ENCODE measurements at places on chromosomes 11 and 22.

DNA sequence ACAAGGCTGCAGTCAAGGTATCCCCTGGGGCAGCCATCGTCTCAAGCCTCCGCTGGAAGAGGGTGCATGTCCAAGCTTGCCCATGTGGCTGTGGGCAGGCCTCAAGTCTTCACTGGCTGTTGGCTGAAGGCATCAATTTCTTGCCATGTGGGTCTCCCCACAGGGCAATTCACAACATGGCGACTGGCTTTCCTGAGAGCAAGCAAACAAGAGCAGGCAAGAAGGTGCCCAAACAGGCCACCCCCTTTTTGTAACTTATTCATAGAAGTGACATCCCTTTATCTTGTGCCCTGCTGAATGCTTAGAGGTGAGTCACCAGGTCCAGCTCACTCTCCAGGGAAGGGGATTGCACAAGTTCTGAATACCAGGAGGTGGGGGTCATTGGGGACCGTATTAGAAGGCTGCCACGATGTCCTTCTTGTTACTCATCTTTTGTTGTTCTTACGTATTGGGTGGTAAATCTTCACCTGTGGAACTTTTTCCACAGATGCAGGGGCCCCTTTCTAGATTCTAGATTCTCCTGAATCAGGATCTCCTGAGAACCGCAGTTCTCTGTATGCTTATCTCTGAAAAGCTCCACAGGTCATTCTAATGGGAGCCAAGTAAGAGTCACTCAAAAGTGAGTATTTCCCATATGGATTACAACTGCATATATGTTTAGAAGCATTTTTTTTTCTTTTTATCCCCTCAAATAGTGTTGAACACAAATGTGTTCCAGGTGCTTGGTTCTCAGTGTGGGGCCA, 44.2 kb upstream of the MICAL2 start:
- DNase-seq = no peak

DNA sequence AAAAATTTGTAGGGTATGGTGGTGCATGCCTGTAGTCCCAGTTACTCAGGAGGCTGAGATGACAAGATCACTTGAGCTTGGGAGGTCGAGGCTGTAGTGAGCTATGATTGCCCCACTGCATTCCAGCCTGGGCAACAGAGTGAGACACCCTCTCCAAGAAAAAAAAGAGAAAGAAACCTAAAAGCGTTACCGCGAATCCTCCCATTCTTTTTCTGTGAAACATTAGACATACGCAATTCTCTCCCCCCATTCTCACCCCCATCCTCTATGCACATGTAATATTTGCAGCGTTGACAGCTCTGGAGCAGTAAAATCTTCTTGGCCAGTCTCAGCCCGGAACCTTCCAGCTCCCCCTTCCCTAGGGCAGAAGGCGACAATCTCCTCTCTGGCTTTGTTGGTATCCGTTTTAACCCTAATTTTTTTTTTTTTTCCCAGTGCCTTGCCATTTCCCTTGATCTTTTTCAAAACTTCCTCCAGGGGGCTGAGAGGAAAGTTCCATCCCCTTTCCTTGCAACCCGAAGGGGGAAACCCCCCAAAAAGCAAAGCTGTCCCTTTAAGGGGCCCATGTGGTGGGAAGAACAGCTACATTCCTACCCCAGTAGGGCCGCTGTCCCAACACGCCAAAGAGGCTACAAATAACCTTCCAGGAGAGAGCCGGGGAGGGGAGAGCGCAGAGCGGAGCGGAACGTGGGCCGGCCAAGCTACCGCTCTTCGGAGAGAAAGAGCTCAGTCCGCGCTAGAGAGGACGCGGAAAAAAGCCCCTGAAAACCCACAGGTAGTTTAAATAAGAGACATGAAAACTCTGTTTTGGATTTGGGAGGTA, 1.9 kb downstream of the LRP4 start:
- DNase-seq = peak; percentile 13

GRCh38 chr11:60261014-60261413, 18.1 kb upstream of the MS4A4E start:
- no peak for DNase-seq

GRCh38 chr11:12390687-12391110, 13.3 kb downstream of the PARVA start:
- no peak for DNase-seq

DNA sequence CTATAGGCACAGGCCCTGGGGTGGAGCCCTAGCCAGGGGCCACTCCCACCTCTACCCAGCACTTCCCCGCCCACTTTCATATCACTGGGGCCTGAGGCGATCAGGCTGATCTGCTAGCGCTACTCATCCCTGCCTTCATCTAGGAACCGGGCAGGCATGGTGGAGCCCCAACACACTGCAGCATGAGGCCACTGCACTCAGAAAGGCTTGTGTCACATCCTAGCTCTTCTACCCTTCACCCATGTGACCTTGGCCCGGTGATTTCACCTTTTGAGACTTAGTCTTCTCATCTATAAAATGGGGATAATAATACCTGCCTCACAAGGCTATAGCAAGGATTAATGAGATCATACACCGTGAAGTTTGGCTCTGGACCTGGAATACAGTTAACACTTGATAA, 18.1 kb upstream of the GDPD5 start:
- DNase-seq = no peak

DNA sequence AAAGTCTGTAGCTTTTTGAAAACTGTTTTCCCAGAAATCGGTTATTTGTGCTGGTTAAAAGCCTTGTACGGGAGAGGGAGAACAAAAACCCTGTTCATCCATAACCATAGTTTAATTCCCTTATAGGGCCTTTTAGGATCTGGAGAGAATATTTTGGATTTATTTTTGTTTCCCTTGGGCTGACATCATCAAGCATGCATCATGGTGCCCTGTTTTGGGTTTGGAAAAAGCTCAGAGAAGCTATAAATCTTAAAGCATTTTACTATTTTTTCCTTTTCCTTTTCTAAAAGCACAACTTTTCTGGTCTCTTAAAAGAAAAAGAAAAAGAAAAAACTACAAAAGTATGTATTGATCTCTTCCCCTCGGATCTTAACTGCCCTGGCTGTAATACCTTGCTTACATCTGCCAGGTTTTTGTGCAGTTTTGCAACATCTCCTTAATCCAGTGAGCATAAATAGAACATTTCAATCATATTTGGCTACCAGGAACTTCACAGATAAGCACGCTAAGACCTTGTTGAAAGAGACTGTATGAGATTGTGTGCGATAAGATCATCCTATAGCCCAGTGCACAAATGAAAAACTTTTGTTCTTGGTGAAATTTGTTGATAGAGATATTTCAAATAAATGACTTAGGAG, 88.0 kb downstream of the ZBTB16 start:
- DNase-seq = no peak

GRCh38 chr11:88183233-88183632, 8.0 kb upstream of the RAB38 start:
- no peak for DNase-seq

GRCh38 chr11:47247502-47247901, 1.1 kb downstream of the ACP2 start:
- no peak for DNase-seq

GRCh38 chr11:44889266-44889665, 61.4 kb downstream of the TP53I11 start:
- no peak for DNase-seq

DNA sequence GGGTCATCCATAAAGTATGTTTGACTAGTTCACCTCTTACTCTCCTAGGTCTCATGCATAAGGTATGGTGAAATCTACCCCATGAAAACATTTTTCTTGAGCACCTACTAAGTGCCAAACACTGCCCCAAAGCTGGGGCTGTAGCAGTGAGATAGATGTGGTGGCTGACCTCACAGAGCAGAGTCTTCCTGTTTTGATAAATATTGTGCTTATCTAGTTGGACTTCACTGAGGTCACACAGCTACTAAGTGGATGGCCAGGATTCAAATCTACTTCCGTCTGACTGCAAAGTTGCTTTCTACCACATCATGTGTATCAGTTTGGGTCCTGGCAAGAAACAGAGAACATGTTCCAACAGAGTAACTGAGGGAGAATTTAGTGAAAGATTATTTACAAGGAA, 6.4 kb upstream of the HTATIP2 start:
- DNase-seq = no peak

DNA sequence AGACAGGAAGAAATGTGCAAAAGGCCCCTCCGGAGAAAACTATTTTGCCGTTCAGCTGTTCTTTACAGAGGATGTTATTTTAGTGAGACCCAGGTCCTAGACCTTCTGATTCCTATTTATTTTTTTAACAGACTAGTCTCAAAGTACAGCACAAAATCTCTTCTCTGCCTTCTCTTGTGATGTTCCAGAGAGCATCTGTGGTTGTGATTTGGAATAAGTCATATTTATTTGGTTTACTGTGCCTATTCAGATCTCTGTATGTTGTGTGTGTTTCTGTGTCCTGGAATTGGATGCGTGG, 20.1 kb downstream of the LHFPL7 start:
- DNase-seq = no peak

- DNase-seq = no peak
These were observed 25.1 kb upstream of the PAMR1 start for GRCh38 chr11:35550374-35551036.

- DNase-seq = no peak
These were observed 280.7 kb downstream of the BRD1 start for GRCh38 chr22:49546811-49547585.

DNA sequence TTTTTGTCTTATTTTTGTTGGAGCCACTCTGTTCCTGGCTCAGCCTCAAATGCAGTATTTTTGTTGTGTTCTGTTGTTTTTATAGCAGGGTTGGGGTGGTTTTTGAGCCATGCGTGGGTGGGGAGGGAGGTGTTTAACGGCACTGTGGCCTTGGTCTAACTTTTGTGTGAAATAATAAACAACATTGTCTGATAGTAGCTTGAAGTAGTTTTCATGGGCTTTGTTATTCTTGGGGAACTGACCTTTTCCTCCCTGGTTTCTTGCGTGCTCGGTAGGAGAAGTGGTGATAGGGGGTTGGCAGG, 6.0 kb upstream of the MCM5 start:
- no peak for DNase-seq

DNA sequence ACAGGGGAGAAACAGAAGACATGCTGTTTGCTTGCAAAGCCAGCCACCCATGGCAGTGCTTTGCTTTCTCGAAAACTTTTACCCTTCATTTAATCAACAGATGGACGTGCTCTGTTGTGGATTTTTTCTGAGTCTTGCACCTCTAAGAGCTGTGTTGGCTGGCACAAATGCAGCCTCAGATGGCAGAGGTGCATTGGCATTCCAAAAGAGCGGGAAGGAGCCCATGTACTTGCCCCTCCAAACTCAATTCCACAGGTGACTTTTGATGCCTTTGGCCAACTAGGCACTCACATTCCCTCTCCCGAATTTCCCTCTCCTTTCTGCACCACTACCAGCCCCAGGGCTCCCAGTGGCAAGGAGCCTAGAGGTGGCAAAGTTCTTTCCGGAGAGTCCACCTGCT, 1.2 kb downstream of the KIRREL3 start:
- no peak for DNase-seq

GRCh38 chr11:81673001-81673400, 1060.7 kb downstream of the FAM181B start:
- DNase-seq = no peak

DNA sequence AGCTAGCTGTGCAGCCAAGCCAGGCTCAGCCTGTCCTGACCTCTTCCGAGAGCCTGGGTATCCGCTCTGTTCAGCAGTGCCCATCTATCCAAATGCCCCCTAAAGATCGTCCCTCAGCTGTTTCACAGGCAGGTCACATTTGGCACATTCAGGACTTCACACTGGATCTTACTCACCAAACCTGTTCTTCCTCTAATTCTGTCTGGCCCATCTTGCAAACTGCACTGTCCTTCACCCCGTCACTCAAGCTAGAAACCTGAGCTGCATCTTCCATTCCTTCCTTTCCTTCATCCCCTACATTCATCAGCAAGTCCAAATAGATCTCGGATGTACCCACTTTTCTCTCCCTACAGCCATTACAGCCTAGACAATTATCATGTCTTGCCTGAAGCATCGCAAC, 60.7 kb upstream of the CSNK2A3 start:
- no peak for DNase-seq

- DNase-seq = no peak
These were observed 7.6 kb downstream of the BCO2 start for GRCh38 chr11:112182867-112183266.

DNA sequence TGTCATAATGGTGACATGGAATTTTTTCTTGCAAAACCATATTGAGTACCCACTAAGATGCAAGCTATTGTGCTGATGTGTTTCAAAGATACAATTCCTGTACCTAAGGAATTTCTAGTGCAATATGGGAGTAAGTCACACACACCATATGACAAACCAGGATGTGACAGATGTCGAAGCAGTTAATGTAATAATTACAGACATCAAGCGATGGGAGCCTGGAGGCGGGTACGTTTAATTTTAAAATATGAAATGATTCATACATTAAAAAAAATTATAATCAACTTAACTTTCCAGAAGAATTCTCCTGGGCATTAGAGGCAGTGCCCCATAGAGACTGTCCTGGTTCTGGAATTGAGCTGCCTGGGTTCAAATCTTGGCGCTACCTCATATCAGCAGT, 6.0 kb downstream of the SYCE3 start:
- no peak for DNase-seq

DNA sequence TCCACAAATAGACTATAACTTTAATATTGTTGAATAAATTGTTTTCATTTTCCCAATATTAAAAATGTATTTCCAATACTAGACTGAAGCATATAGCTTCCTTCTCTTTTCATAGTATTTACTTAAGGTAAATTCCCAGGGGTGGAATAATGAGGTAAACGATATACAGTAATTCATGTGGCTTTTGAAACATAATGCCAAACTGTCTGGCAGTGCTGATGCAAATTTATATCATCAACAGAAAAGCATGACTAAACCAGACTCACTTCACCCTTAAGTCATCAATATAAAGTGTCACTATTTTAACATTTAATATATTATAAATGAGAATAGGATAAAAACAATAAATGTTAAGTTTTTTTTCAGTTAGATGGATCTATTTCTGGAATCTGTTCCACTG, 13.6 kb downstream of the C2CD3 start:
- DNase-seq = no peak

- DNase-seq = peak; percentile 66
These were observed 114.7 kb downstream of the CRYBB2 start for GRCh38 chr22:25334162-25334490.

DNA sequence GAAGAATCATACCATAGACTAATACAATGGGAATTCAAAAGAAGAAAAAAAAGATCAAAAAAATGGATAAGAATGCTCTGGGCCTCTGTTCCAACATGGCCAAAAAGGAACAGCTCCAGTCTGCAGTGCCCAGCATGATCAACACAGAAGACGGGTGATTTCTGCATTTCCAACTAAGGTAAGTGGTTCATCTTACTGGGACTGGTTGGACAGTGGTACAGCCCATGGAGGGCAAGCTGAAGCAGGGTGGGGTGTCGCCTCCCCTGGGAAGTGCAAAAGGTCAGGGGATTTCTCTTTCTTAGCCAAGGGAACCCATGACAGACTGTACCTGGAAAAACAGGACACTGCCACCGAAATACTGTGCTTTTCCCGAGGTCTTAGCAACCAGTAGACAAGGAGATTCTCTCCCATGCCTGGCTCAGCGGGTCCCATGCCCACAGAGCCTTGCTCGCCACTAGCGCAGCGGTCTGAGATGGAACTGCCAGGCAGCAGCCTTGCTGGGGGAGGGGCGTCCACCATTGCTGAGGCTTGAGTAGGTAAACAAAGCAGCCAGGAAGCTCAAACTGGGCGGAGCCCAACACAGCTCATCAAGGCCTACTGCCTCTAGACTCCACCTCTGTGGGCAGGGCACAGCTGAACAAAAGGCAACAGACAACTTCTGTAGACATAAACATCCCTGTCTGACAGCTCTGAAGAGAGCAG, 428.4 kb downstream of the MN1 start:
- DNase-seq = no peak

- no peak for DNase-seq
These were observed 417.3 kb downstream of the SHANK2 start for GRCh38 chr11:70834984-70835560.

GRCh38 chr11:102592634-102593581, 32.2 kb downstream of the MMP20 start:
- DNase-seq = no peak

- no peak for DNase-seq
These were observed 20.8 kb downstream of the P2RX3 start for GRCh38 chr11:57358991-57359390.
